Peyer's patch (tissue), 4 donors: ENCODE measurements at places on chromosomes 12 and 14. TPM values are rescaled to one million over a fixed set of nuclear protein-coding genes. Genes with fewer than 3 reads are reported as not detected.

- peak; percentile 36 for DNase-seq
- no peak overlapping the region for H3K4me3 ChIP-seq
- no peaks in the 10 kb centered on the region for H3K36me3 ChIP-seq
- H3K27me3 ChIP-seq = no peaks in the 10 kb centered on the region
Measured at GRCh38 chr14:100593751-100594624, 6.8 kb upstream of the BEGAIN start.

- no peaks in the 10 kb centered on the region for H3K27me3 ChIP-seq
- H3K4me3 ChIP-seq = no peak overlapping the region
- no peak for DNase-seq
- H3K36me3 ChIP-seq = no peaks in the 10 kb centered on the region
- no peaks in the 10 kb centered on the region for H3K4me1 ChIP-seq
Measured at GRCh38 chr12:26378711-26379110, 183.3 kb downstream of the SSPN start.

GRCh38 chr12:121288986-121289385 lies 7.5 kb downstream of the CAMKK2 start:
- peaks cover 9% of the 10 kb centered on the region for H3K4me1 ChIP-seq
- no peaks in the 10 kb centered on the region for H3K27me3 ChIP-seq
- no peak overlapping the region for H3K27ac ChIP-seq
- no peak for DNase-seq
- H3K36me3 ChIP-seq = peaks cover 17% of the 10 kb centered on the region
- no peak overlapping the region for H3K4me3 ChIP-seq

DNA sequence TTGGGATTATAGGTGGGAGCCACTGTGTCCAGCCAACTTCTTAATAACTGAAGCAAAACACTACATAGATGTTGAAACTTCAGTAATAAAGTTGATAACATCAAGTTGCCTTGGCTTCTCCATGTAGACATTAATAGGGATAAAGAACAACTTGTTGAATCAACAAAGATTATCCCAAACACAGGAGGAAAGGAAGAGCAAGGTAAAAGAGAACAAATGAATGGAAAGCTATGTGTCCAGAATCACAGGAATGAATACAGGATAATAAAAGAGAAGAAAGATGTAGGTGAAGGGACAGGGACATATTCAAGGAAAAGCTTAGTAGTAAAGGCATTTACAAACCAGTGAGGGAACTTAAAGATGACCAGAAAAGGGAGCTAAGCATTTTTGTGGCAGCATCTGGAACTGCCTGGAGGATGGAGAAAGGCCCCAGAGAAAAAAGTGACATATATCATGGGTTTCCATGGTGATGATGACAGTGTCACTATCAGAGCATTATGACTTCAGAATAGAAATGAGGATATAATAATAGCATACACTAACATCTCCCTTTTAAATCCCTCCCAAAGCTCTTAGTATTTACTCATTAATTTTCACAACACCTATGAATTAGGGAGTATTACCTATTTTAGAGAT lies 24.0 kb upstream of the MDM1 start:
- no peaks in the 10 kb centered on the region for H3K4me1 ChIP-seq
- no peak overlapping the region for H3K4me3 ChIP-seq
- no peak for DNase-seq
- no peaks in the 10 kb centered on the region for H3K36me3 ChIP-seq

- H3K27ac ChIP-seq = no peak overlapping the region
- no peak for DNase-seq
- H3K27me3 ChIP-seq = no peaks in the 10 kb centered on the region
Measured at GRCh38 chr14:90103808-90104207, 42.0 kb downstream of the KCNK13 start.

DNA sequence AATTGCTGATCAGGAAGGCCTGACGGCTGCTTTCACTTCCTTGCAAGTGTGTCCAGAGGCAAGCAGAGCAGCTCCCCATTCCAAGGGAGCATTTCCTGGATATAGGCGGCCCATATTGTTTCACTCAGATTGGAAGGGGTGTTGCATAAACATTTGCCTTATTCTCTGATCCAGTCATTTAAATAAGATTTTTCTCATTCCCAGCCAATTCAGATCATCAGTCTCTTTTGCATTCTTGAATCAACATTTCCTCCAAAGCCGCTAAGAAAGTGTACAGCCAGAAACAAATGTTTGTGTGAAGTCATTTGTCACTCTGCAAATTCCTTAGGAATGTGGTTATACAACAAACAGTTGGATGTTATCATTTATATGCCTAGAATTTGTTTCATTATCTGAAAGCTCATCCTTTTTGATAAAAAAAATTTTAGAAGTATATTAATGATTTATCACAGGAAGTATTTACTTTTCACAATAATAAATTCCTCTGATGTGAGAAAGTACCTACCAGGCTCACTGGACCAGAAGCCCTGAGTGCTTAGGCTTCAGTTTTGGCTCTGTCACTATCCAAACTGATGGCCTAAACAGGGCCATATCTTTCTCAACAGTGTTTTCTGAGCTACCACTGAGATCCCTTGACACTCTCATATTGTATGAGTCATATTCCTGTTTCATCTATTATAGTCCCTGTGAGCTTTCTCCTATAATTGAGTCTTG lies 379.6 kb downstream of the CCDC91 start:
- no peak overlapping the region for H3K27ac ChIP-seq
- H3K4me1 ChIP-seq = no peaks in the 10 kb centered on the region
- no peaks in the 10 kb centered on the region for H3K27me3 ChIP-seq

- no peaks in the 10 kb centered on the region for H3K4me1 ChIP-seq
- H3K27me3 ChIP-seq = no peaks in the 10 kb centered on the region
- no peak for DNase-seq
- H3K27ac ChIP-seq = no peak overlapping the region
Measured at GRCh38 chr12:126106706-126107105, 1041.5 kb downstream of the AACS start.

DNA sequence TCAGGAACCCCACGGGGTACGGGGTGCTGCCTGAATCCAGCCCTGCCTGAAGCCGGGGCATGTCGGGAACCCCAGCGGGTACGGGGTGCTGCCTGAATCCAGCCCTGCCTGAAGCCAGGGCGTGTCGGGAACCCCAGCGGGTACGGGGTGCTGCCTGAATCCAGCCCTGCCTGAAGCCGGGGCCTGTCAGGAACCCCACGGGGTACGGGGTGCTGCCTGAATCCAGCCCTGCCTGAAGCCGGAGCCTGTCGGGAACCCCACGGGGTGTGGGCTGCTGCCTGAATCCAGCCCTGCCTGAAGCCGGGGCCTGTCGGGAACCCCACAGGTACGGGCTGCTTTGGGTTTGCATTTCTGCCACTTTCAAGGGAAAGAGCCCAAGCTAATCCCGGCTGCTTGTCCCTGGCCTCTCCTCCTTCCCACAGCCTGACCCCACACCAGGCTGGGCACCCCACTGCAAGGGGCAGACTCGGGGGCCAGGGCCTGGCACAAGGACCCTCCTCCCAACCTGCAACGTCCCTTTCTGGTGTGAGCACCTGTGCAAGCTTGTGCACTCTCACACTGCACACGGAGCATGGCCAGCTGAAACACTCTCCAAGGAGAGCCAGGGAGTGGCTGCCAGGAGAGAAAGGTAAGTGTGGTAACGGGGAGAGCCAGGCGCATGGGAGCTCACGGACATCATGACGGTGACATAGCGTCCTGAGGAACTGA lies 5.6 kb upstream of the FBRSL1 start:
- H3K27ac ChIP-seq = no peak overlapping the region
- no peaks in the 10 kb centered on the region for H3K27me3 ChIP-seq
- no peaks in the 10 kb centered on the region for H3K36me3 ChIP-seq
- no peaks in the 10 kb centered on the region for H3K4me1 ChIP-seq

DNA sequence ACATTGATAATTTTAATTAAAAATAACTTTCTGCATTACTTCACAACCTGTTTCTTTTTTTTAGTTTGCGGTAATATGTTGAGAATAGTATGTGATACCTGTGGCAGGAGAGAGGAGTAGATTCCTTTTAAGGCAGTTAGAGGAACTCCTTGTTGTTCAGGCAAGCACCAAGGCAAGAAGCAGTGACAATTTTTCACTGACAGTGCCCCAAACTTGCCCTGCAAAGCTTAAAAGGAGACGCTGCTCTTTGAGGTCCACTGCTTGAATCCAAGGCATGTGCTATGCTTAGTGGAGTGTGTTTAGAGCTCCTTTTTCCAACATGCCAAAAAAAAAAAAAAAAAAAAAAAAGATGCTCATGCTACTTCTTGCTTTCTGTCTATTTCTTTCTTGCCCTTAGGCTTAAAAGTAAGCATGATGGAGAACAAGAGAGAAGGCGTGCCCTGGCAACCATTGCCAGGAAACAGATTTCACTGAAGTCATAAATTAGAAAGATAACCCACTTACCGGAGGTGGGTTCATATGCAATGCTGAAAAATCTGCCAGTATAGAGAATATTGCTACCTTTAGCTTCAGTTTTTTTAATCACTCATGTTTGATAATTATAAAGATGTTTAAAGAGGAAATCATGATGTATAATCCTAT lies 58.3 kb upstream of the DYRK2 start:
- no peak overlapping the region for H3K27ac ChIP-seq
- DNase-seq = no peak
- no peaks in the 10 kb centered on the region for H3K36me3 ChIP-seq
- H3K4me3 ChIP-seq = no peak overlapping the region
- H3K4me1 ChIP-seq = peaks cover 11% of the 10 kb centered on the region

DNA sequence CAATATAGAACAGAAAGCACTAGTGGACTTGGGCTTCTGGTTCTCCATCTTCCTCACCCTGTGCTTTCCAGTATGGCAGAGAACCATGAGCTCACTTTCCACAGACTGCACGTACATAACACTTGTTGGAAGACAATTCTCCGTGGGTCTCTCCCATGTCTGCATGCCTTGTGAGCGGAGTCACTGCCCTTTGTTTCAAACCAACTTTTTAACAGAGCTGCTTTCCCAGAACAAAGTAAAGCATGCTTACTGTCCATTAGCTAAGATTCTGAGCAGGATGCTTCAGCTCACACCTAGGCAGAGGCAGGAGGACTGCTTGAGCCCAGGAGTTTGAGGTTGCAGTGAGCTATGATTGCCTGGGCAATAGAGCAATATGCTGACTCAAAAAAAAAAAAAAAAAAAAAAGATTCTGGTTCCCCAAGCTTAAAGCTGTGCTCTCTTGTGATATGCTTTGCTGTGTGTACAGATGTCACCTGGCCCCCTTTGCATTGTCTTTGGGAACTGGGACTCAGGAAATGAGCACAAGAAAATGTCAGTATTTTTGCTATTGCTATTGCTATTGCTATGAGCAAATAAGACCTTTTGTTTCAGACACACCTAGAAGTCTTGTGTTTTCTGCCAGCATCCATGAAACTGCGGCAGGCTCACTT lies 54.6 kb upstream of the PTGR2 start:
- peaks cover 7% of the 10 kb centered on the region for H3K4me1 ChIP-seq
- no peaks in the 10 kb centered on the region for H3K36me3 ChIP-seq
- H3K4me3 ChIP-seq = no peak overlapping the region
- peak overlapping the region; percentile 77 for H3K27ac ChIP-seq
- H3K27me3 ChIP-seq = no peaks in the 10 kb centered on the region

GRCh38 chr14:77343662-77344061 lies 22.8 kb downstream of the GSTZ1 start:
- no peak overlapping the region for H3K4me3 ChIP-seq
- H3K4me1 ChIP-seq = no peaks in the 10 kb centered on the region
- no peaks in the 10 kb centered on the region for H3K27me3 ChIP-seq
- no peak for DNase-seq

DNA sequence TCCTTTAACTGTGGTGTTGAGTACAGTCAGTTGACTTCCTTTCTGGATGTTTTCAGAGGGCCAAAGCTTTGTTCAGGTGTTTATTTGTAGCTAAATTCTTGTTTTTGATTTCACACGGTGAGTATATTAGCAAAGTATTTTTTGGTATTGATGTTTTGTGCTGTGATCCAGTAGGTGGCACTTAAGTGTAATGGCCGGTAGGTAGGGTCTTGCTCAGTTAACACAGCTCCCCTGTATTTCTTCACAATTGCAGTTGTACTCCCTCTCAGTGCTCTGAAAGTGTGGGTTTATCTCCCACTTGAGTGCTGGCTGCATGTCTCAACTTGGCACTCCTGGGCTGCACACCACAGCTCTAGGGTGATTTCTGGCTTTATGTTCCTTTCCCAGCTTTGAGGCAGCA lies 339.5 kb downstream of the AEBP2 start:
- no peak for DNase-seq
- no peak overlapping the region for H3K27ac ChIP-seq
- no peaks in the 10 kb centered on the region for H3K27me3 ChIP-seq
- no peaks in the 10 kb centered on the region for H3K4me1 ChIP-seq

GRCh38 chr12:50120521-50120920 lies 8.5 kb downstream of the COX14 start:
- H3K27ac ChIP-seq = no peak overlapping the region
- no peak for DNase-seq
- H3K36me3 ChIP-seq = peaks cover 66% of the 10 kb centered on the region

- no peak overlapping the region for H3K4me3 ChIP-seq
- DNase-seq = no peak
- no peaks in the 10 kb centered on the region for H3K4me1 ChIP-seq
- H3K27me3 ChIP-seq = no peaks in the 10 kb centered on the region
Measured at GRCh38 chr12:87059231-87059630, 803.0 kb upstream of the MGAT4C start.

DNA sequence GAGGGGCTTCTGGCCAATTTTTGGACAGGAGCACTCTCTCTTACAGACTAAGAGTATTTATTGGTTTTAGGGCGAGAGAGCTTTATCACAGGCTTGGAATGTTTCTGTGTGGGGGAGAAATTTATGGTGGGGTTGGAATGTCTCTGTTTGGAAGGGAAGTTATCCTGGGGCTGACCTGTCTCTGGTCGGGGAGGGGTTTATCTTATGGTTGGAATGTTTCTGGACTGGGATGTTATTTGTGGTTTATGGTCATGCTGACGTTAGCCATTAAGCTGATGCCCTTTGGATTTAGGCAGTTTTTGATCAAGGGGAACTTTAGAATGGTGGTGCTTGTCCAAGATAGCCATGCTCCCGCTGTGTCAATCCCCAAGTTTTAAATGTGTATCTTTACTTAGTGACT lies 614.8 kb downstream of the DIO2 start:
- H3K4me3 ChIP-seq = no peak overlapping the region
- DNase-seq = no peak
- no peaks in the 10 kb centered on the region for H3K36me3 ChIP-seq
- no peak overlapping the region for H3K27ac ChIP-seq
- H3K4me1 ChIP-seq = no peaks in the 10 kb centered on the region
- no peaks in the 10 kb centered on the region for H3K27me3 ChIP-seq

DNA sequence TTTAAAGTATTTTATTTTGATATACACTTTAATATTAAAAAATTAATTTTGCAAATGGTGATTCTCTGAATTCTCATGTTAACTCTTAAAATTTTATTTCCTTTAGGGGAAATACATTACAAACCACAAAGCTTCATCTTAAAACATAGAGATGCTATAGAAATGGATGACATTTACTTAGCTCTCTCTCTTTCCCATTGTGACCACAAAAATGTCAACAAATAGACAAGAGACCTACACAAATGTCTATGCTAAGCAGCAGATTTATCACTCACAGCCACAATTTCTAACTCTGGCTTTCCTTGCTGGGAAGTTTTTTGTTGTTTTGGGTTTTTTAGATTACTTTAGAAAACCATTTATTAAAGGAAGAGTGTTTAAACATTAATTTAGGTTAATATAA lies 19.9 kb upstream of the PHC1 start:
- H3K4me3 ChIP-seq = no peak overlapping the region
- H3K27me3 ChIP-seq = no peaks in the 10 kb centered on the region
- no peak overlapping the region for H3K27ac ChIP-seq

OVCH1 gene
- not detected for total RNA-seq

MYRFL gene
- 55.7 TPM for total RNA-seq

ZNF410 gene
- 71.2 TPM for total RNA-seq

LRP1-AS gene
- not detected for total RNA-seq

SCNN1A gene
- total RNA-seq = 275 TPM

ZDHHC22 gene
- not detected for total RNA-seq

MNAT1 gene
- 7.5 TPM for total RNA-seq

ABCD2 gene
- 1.7 TPM for total RNA-seq

NXPH4 gene
- total RNA-seq = not detected

NTS gene
- total RNA-seq = 35.4 TPM
